Right lobe of liver (tissue), 6 donors: ENCODE measurements at places on chromosomes 13 and 19.

DNA sequence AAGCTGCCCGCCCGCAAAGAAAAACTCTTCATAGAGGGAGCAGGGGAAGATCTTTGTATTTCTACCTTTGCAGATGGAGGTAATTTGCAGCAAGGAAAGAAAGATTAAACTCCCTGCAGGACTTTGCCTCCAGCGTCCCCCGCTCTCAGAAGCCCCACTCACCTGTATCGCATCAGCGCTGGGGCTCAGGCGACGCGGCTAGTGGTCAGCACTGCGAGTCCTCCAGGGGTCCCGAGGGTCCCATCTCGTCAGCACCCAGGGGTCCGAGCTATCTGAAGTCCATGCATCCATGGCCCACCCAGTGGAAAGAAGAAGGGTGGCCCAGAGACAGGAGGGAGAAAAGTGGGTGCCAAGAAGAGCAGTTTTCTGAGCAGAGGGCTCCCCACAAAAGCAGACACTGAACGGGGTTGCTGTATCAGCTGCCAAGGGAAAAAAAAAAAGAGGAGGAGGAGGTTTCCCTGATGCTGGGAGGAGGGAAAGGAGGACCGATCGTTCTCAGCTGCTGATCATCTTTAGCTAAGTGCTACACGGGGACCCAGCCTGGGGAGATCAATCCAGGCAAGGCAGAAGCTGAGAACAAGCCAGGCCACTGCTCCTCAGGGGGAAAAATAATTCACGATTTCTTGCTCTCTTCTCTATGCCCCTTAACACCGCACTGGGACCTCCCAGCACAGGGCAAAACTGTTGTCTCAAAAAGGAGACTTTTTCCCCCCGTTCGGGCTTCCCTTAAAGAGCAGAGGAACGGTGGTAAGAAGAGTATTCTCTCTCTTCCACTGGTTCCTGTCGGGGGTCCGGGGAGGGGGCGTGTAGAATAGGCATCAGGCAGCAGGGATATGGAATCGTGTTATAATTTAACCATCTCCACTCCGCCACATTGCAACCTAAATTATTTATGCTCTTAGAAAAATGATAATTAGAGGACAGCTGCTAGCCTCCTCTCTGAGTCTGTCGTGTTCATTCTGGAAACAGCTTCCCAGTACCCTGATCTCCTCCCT is 117.7 kb upstream of the CACNA1A start:
- DNase-seq, result no peak
- no peak overlapping the region for H3K4me3 ChIP-seq
- no peaks in the 10 kb centered on the region for H3K36me3 ChIP-seq
- no peaks in the 10 kb centered on the region for H3K4me1 ChIP-seq

GRCh38 chr13:112713517-112714253 is 23.8 kb downstream of the ATP11A start:
- no peaks in the 10 kb centered on the region for H3K36me3 ChIP-seq
- H3K4me3 ChIP-seq, result no peak overlapping the region
- H3K4me1 ChIP-seq, result no peaks in the 10 kb centered on the region
- DNase-seq, result peak; percentile 28
- no peaks in the 10 kb centered on the region for H3K27me3 ChIP-seq
- no peak overlapping the region for H3K27ac ChIP-seq

DNA sequence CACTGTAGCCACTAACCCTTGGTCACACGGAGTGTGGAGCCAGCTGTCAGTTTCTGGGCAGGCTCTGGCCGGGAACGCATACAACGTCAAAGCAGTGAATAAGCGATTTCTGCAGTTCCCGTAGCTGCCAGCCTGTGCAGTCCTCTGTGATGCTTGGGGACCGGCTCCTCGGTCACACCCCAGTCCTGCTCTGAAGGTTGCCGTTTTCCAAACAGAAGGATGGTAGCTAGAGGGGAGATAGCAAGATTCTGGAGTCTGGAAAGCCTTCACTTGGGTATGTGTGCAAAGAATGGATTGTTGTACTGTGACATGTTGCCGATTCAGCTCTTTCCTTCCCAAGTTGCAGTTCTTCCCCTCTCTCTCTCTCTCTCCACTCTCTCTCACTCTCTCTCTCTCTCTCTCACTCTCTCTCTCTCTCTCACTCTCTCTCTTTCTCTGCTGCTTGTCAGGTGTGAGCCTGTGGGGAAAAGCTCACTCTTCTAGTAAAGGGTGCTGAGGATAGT is 38.7 kb upstream of the C1QTNF9 start:
- no peaks in the 10 kb centered on the region for H3K27me3 ChIP-seq
- peak overlapping the region; percentile 74 for H3K27ac ChIP-seq
- no peaks in the 10 kb centered on the region for H3K36me3 ChIP-seq
- no peak overlapping the region for H3K4me3 ChIP-seq
- peak; percentile 80 for DNase-seq
- H3K4me1 ChIP-seq, result no peaks in the 10 kb centered on the region

DNA sequence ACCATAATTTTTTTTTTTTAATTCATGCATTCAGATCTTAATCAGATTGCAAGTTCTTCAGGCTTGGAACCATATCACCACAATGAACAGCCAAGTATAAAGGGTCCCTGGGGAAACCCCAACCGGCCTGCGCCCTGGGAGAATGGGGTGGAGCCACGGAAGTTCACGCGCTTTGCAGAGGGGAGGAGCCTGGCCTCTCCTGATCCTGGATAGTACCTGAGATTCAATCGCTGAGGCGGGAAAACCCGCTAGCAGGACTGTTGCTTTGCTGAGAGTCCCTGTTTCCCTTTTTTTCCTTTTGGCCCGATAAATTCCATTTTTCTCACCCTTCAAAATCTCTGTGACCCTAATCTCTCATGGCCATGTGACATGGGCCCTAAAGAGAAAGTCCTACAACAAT is 385.1 kb downstream of the IRS2 start:
- H3K4me3 ChIP-seq, result no peak overlapping the region
- DNase-seq, result no peak
- H3K27ac ChIP-seq, result peak overlapping the region; percentile 72
- peaks cover 17% of the 10 kb centered on the region for H3K4me1 ChIP-seq
- H3K36me3 ChIP-seq, result no peaks in the 10 kb centered on the region
- H3K27me3 ChIP-seq, result no peaks in the 10 kb centered on the region

GRCh38 chr13:88526186-88526852 is 855.1 kb downstream of the SLITRK5 start:
- no peaks in the 10 kb centered on the region for H3K36me3 ChIP-seq
- H3K4me1 ChIP-seq, result no peaks in the 10 kb centered on the region
- no peak overlapping the region for H3K27ac ChIP-seq
- DNase-seq, result no peak

GRCh38 chr13:20475927-20476691 is 49.5 kb downstream of the CRYL1 start:
- no peak overlapping the region for H3K4me3 ChIP-seq
- no peak for DNase-seq
- peaks cover 55% of the 10 kb centered on the region for H3K36me3 ChIP-seq

DNA sequence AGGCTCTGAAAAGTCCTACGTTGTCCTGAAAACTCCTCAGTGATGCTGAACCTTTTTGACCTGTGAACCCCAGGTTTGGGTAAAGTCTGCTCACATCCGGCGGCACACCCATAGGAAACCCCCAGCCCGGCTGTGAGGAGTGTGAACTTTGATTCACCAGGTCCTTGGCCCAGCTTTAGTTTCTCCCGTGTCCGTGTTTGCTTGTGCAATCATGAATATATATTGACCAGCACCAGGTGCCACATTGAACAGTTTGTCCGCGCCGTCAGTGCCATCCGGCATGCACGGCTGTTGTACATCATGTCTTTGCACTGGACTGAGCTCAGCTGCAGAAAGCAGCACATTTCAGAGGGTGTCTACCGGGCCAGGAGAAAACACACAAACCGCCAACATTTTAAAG is 45.3 kb downstream of the NFIC start:
- H3K4me1 ChIP-seq, result no peaks in the 10 kb centered on the region
- no peak overlapping the region for H3K4me3 ChIP-seq
- peak; percentile 89 for DNase-seq
- no peaks in the 10 kb centered on the region for H3K36me3 ChIP-seq
- H3K27ac ChIP-seq, result peak overlapping the region; percentile 86

- peaks cover 6% of the 10 kb centered on the region for H3K36me3 ChIP-seq
- H3K27me3 ChIP-seq, result no peaks in the 10 kb centered on the region
- no peak for DNase-seq
- no peak overlapping the region for H3K27ac ChIP-seq
- no peak overlapping the region for H3K4me3 ChIP-seq
- peaks cover 39% of the 10 kb centered on the region for H3K4me1 ChIP-seq
These were observed 7.1 kb downstream of the RAB11B start for GRCh38 chr19:8397271-8397670.

- no peak for DNase-seq
- H3K27me3 ChIP-seq, result no peaks in the 10 kb centered on the region
- no peak within 1 kb of the TSS for H3K4me3 ChIP-seq
- H3K36me3 ChIP-seq, result no peaks in the 10 kb centered on the region
- H3K27ac ChIP-seq, result no peak within 1 kb of the TSS
- H3K4me1 ChIP-seq, result no peaks in the 10 kb centered on the region
These were observed at the start of gene SLITRK6 for GRCh38 chr13:85799097-85799582. Gene SLITRK6 (minus strand): TSS chr13:85799419. CDS start chr13:85796508, 2,911 bp downstream.

DNA sequence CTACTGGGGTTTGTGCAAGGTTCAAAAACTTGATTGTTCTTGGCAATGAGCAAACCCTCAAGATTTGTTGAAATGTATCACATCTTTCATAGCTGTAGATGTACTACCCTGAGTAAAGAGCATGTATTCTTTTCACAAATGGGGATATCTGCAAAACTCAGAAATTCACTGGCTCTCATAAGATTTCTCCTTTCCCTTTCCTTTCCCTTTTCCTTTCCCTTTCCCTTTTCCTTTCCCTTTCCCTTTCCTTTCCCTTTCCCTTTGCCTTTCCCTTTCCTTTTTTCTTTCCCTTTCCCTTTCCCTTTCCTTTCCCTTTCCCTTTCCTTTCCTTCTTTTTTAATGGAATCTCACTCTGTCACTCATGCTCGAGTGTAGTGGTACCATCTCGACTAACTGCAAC is 69.1 kb downstream of the FNDC3A start:
- DNase-seq, result no peak
- no peak overlapping the region for H3K27ac ChIP-seq
- no peaks in the 10 kb centered on the region for H3K36me3 ChIP-seq
- no peaks in the 10 kb centered on the region for H3K4me1 ChIP-seq
- no peaks in the 10 kb centered on the region for H3K27me3 ChIP-seq
- H3K4me3 ChIP-seq, result no peak overlapping the region

DNA sequence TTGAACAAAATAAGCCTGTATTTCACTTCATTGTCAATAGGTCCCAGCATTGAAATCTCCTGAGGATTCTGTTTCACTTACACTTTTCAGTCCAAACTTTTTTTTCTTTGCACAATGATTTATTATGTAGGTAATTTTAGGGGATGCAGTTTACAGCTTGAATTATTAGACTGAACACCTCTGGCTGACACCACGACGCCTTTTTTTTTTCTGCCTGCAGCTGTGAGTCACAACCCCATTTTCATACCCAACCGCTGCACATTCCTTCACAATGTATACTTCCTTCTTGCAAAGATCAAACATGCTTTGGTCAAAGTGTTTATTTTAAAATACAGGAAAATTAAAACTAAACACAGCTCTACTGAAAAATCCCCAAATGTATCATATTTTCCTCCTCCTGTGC is 11.4 kb downstream of the ZIC2 start:
- no peak for DNase-seq
- no peak overlapping the region for H3K27ac ChIP-seq
- no peaks in the 10 kb centered on the region for H3K4me1 ChIP-seq
- H3K4me3 ChIP-seq, result no peak overlapping the region
- H3K27me3 ChIP-seq, result peaks cover 98% of the 10 kb centered on the region

GRCh38 chr13:113157206-113157928 is 1.1 kb upstream of the PROZ start:
- no peak overlapping the region for H3K4me3 ChIP-seq
- peaks cover 11% of the 10 kb centered on the region for H3K36me3 ChIP-seq
- no peaks in the 10 kb centered on the region for H3K27me3 ChIP-seq
- no peaks in the 10 kb centered on the region for H3K4me1 ChIP-seq
